ENCODE measurements at places on chromosomes 3 and 15.

GRCh38 chr3:171375666-171376595 is 84.3 kb downstream of the TNIK start:
- DNase-seq, result no peak

DNA sequence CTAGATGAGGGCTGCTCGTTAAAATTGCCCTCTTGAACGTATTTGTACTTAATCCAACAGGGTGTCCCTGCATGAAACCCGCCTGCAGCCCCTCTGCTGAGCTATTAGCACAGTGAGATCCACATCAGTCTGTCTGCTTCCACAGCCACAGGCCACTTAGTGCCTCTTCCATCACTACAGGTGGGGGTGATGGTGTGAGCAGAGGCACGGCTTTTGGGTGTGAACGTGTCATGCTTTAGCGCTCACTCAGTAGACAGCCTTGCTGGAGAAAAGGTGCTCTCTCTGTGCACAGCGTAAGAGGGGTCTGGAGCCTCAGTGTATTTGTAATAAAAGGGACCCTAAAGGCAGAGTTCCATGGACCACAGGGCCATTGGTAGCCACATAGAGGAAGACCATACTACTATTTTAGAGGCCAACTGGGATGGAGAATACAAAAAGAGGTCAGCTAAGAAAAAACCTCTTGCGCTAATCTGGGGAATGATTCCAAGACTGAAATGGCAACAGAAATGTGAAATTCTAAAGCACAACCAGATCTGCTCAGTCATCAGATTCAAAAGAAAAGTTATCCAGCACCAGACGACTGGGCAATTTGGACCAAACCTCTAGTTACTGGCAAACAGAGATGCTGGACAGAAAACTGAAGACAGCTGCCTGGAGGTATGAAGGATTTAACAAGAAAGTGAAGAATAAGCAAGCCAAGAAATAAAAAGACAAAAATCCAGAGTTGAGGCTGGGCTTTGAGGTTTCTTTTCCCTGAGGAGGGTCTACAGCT is 120.2 kb downstream of the ATP10A start:
- no peak for DNase-seq

- no peak for DNase-seq
Observed at GRCh38 chr3:172181932-172182586, 142.7 kb downstream of the FNDC3B start.

DNA sequence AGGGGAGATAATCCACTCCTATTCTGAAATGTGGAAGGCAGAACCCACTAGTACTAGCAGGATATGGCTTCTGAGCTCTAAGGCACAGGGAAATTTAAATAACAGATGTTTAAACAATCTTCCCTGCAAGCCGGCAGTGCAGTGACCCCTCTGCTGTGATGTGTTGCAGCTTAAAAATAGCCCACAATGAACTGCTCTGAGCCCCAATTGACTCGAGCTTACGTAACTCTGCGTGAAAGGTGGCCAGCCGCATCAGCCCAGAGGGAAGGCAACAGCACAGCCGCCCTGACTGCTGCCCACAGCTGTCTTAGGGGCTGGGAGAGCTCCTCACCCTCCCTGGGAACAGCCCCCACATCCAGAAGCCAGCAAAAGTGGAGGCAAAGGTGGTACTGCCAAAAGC is 12.5 kb upstream of the CAMKV start:
- no peak for DNase-seq

- DNase-seq, result no peak
Observed at GRCh38 chr3:182212479-182213076, 500.9 kb downstream of the SOX2 start.

DNA sequence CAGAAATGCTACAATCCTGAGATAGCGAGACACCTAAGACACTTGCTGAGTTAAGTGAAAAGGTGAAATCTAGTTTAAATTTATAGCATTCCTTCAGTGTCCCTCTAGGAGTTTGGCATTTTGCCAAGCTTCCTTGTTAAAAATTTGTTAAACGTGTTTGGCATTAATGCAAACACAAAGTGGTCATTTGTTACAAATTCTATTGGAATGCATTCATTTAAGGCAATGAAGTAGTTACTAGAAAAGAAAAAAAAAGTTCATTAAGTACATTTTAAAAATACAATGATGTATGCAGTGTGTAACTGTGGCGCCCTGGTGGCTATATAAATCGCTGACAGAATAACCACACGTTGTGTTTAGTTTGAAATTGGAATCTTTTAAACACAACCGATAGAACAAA is 31.3 kb upstream of the WNT5A start:
- no peak for DNase-seq

Data from activated naive CD8-positive, alpha-beta T cell treated with anti-CD3 and anti-CD28 coated beads, Interleukin-2, amount 50 U/mL, for 16 hours (primary cell).